PC-9 (cell line): ENCODE measurements at places on chromosomes 11 and 22. TPM values are rescaled to one million over a fixed set of nuclear protein-coding genes. Genes with fewer than 3 reads are reported as not detected.

DNA sequence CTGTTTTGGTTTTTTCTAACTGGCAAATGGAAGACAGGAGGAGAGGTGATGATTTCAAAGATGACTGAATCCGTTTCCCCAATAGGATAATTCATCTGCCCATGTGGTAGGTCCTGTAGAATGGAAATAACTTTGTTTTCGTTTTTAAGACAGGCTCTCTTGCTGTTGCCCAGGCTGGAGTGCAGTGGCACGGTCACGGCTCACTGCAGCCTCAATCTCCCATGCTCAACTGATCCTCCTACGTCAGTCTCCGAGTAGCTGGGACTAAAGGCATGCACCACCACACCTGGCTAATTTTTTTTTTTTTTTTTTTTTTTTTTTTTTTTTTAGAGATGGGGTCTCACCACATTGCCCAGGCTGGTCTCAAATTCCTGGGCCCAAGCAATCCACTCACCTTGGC is 77.4 kb upstream of the BIRC3 start:
- H3K27ac ChIP-seq, result no peak overlapping the region
- no peaks in the 10 kb centered on the region for H3K27me3 ChIP-seq
- DNase-seq, result no peak
- H3K4me3 ChIP-seq, result no peak overlapping the region

GRCh38 chr22:23831261-23831660 is 7.5 kb downstream of the DERL3 start:
- no peaks in the 10 kb centered on the region for H3K36me3 ChIP-seq
- H3K27me3 ChIP-seq, result no peaks in the 10 kb centered on the region
- no peaks in the 10 kb centered on the region for H3K4me1 ChIP-seq
- H3K27ac ChIP-seq, result no peak overlapping the region
- no peak overlapping the region for H3K4me3 ChIP-seq

DNA sequence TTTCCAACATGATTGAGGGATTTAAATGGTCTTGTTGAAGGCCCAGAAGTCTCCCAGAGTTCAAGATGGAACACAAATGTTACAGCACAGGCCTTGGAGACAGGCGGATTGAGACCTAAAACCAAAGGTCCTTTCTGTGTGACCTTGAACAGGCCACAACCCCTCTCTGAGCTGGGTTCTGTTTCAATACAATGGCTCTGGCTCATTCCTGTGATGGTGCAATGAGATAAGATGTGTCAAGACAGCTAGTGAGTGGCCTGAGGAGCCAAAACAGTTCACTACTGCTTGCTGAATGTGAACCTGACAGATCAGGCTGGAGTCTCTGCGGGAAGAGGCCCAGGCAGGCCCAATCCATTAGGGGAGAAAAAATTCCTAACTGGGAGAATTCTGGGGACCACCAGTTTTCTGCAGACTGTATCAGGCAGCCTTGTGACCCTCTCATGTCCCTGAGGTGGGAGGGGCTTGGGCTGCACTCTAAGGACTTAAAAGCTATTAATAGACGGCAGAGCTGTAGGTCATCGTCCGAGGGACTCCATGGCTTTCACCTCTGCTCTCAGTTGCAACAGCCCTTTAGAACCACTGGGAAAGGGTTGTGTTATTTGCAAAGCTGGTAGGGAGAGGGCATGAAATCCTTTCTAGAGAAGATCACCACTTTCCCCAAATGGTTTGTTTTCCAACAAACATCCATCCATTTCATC is 126.1 kb upstream of the TEAD1 start:
- no peaks in the 10 kb centered on the region for H3K27me3 ChIP-seq
- H3K27ac ChIP-seq, result no peak overlapping the region
- DNase-seq, result no peak
- H3K4me1 ChIP-seq, result no peaks in the 10 kb centered on the region; the same call in 1 of the 2 replicates

GRCh38 chr11:11347592-11347991 is 5.5 kb downstream of the CSNK2A3 start:
- H3K4me3 ChIP-seq, result no peak overlapping the region
- H3K36me3 ChIP-seq, result no peaks in the 10 kb centered on the region
- peaks cover 25% of the 10 kb centered on the region for H3K27me3 ChIP-seq
- H3K27ac ChIP-seq, result no peak overlapping the region
- H3K4me1 ChIP-seq, result no peaks in the 10 kb centered on the region

DNA sequence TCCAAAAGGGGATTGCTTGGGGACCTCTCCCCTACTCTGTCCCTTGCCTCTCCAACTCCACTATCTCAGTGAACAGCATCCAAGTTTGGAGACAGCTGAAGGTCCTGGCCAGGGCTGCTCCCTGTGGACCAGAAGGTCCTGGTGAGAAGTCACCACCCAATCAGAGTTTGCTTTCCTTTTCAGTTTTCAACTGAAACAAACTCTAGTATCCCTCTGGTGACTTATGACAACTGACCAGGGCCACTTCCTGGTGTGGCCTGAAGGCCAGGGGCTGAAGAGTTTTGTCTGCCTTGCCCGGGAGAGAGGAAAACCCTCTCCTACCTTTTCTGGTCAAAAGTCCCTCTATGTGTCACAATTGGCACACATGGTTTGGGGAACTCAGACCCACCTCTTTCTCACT is 5.1 kb downstream of the JAML start:
- DNase-seq, result no peak
- no peaks in the 10 kb centered on the region for H3K27me3 ChIP-seq
- no peak overlapping the region for H3K4me3 ChIP-seq
- no peaks in the 10 kb centered on the region for H3K36me3 ChIP-seq
- no peak overlapping the region for H3K27ac ChIP-seq

GRCh38 chr11:70713988-70714665 is 315.8 kb downstream of the CTTN start:
- H3K27ac ChIP-seq, result no peak overlapping the region
- no peaks in the 10 kb centered on the region for H3K27me3 ChIP-seq
- no peaks in the 10 kb centered on the region for H3K4me1 ChIP-seq

GRCh38 chr11:35107861-35108260 is 31.1 kb upstream of the CD44 start:
- no peak for DNase-seq
- peaks cover 28% of the 10 kb centered on the region for H3K4me1 ChIP-seq
- H3K27ac ChIP-seq, result no peak overlapping the region

TPBGL gene
- not detected in 2 replicates for total RNA-seq

KCNJ5 gene
- 0.11 TPM in 1 of 2 replicates, not detected in the other for total RNA-seq

AIP gene
- total RNA-seq, result 95.3 and 125 TPM in 2 replicates

INS gene
- not detected in 2 replicates for total RNA-seq
